K562 (cell line): ENCODE measurements at places on chromosomes 1 and 21. TPM values are rescaled to one million over a fixed set of nuclear protein-coding genes. Genes with fewer than 3 reads are reported as not detected.

DNA sequence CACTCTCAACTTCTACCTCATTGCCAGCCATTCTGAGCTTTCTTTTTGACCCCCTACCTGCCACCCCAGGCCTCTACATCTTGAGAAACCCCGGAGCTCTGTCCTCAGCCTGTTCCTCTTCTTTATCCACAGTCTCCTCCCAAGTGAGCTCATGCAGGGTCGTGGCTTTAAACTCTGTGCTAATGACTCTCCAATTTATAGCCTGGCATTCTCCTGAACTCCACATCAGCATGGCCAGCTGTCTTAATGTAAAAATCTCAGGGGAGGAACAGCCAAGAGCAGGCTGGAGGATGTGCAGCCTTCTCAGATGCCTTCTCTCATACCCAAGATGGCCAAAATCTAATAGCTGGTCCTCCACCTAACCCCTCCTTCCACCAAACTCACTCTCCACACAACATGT, 84.2 kb downstream of the CCDC185 start:
- DNase-seq, result no peak

DNA sequence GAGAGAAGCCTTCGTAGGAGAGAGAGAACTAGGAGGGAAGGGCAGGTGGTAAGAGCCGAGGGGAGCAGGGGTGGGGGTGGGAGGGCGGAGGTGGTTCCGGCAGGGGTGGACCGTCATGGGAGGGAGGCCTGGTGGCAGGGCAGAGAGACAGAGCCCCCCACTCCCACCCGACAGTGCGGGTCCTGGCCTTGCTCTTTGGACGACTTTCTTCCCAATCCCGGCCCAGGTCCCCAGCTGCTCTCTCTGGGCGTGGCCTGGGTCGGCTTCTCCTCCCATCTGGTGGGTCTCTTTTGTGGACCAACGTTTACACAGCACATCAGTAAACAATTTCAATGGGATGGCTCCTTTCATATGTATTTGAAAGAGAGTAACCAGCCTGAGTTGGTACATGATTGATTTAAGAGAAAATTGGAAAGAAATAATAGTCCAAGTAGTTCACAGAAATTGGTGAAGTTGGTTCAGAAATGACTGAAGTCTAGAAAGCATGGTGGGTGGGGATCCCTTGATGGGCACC, 56.9 kb downstream of the LDLRAD2 start:
- no peak for DNase-seq

- no peak for DNase-seq
Measured at GRCh38 chr1:222417264-222417663, 130.6 kb downstream of the HHIPL2 start.

The ADORA1 gene
- total RNA-seq, result not detected in 2 replicates

The ILDR2 gene
- total RNA-seq, result 0.16 and 0.20 TPM in 2 replicates

The FRRS1 gene
- total RNA-seq, result 31.1 and 31.6 TPM in 2 replicates

The BRINP2 gene
- total RNA-seq, result not detected in 2 replicates
